ENCODE measurements at places on chromosomes 12 and 14.

GRCh38 chr14:79630288-79630960 lies 580.9 kb downstream of the DIO2 start:
- no peak for DNase-seq

GRCh38 chr14:100104523-100105300 lies 39.5 kb downstream of the EVL start:
- DNase-seq, result no peak

- DNase-seq, result no peak
Measured at GRCh38 chr12:128852885-128853599, at the start of gene GLT1D1. Gene GLT1D1, plus strand, starts transcription at chr12:128853478. Its CDS starts 104 bp downstream, at chr12:128853582.

GRCh38 chr14:98957211-98958047 lies 314.6 kb downstream of the BCL11B start:
- no peak for DNase-seq

DNA sequence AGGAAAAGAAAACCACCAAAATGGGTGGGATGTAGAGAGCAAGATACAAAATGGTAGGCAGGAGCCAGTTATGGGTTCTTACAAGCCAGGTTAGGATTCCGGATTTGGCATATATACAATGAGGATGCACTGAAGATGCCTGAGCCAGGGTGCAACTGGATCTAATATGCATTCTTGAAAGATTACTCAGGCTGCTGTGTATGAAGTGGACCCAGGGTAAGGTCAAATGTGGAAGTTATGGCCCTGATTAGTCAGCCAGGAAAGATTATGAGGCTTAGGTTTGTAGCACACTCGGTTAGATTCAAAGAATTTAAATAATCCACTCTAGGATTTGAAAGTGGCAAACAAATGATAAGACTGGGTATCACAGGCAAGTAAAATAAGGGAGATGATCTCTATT lies 1750.7 kb upstream of the FLRT2 start:
- DNase-seq, result no peak

DNA sequence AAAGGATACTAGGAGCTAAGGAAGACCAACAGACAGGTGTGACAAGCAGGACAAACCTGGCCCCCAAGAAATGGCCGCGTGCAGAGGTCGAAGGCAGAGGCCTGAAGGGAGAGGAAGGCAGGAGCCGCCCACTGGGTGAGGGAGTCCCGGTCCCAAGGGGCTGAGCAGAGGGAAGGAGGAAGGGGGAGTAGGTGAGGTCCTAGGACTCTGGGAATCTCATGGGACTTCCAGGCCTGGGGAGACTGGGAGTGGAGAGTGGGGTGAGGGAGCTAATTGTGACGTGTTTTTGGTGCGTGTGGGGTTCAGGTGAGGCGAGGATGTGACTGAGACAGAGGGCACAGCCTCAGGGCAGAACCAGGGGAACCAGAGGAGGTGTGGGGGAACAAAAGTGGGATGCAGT lies 11.7 kb upstream of the FLVCR2 start:
- DNase-seq, result no peak

- DNase-seq, result no peak
Measured at GRCh38 chr12:95538656-95539055, 12.6 kb downstream of the USP44 start.

DNA sequence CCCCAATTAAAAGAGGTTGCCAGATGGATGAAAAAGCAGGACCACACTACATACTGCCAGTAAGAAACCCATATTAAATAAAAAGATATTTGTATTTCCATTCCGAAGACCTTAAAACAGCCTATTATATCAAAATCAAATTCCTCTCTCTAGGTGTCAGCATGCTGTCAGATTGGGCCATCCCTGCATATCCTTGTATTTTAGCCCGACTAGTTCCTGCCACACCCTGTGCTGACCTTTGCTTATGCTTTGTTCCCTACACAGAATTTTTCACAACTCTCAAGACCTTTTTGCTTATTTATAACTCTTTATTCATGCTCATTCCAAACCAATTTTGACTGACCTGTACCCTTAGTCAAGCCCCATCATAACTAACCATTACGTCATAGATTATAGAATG lies 12.8 kb downstream of the GSKIP start:
- no peak for DNase-seq

DNA sequence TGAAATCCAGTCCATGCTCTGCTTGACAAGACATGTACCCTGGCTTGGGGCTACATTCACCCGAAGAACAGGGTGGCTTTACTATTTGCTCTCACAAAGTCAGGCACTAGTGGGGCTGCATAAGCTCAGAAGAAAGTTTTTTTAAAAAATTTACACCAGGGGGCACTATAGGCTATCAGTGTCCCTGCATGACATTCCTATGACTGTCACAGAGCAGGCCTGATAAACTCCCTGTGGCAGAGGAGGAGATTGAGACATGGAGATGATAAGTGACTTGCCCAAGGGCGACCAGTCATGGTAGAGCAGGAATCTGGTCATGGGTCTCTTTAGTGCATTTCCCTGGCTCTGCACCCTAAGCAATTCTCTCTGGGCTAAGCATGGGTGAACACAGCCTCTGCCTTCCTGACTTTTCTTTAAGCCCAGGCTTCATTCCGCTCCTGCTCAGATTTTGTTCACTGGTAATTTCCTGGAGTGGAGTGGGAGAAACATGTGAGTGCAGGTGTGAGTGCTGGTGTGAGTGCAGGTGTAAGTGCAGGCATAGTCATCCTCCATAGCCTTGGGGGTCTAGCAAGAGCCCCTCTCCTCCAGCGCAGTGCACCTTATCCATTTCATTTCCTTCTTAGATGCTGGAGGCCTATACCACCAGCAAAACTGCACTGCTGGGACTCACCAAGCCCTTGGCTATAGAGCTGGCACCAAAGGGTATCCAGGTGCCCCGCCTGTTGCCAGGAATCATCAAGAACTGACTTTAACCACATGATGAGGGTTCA lies 91.6 kb downstream of the DHRS2 start:
- DNase-seq, result no peak

DNA sequence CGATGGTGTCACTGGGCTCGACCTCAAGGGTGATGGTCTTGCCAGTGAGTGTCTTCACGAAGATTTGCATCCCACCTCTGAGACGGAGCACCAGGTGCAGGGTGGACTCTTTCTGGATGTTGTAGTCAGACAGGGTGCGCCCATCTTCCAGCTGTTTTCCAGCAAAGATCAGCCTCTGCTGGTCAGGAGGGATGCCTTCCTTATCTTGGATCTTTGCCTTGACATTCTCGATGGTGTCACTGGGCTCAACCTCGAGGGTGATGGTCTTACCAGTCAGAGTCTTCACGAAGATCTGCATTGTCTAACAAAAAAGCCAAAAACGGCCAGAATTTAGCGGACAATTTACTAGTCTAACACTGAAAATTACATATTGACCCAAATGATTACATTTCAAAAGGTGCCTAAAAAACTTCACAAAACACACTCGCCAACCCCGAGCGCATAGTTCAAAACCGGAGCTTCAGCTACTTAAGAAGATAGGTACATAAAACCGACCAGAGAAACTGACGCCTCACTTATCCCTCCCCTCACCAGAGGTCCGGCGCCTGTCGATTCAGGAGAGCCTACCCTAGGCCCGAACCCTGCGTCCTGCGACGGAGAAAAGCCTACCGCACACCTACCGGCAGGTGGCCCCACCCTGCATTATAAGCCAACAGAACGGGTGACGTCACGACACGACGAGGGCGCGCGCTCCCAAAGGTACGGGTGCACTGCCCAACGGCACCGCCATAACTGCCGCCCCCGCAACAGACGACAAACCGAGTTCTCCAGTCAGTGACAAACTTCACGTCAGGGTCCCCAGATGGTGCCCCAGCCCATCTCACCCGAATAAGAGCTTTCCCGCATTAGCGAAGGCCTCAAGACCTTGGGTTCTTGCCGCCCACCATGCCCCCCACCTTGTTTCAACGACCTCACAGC lies 717 bp downstream of the UBC start:
- peak; percentile 95 for DNase-seq

DNA sequence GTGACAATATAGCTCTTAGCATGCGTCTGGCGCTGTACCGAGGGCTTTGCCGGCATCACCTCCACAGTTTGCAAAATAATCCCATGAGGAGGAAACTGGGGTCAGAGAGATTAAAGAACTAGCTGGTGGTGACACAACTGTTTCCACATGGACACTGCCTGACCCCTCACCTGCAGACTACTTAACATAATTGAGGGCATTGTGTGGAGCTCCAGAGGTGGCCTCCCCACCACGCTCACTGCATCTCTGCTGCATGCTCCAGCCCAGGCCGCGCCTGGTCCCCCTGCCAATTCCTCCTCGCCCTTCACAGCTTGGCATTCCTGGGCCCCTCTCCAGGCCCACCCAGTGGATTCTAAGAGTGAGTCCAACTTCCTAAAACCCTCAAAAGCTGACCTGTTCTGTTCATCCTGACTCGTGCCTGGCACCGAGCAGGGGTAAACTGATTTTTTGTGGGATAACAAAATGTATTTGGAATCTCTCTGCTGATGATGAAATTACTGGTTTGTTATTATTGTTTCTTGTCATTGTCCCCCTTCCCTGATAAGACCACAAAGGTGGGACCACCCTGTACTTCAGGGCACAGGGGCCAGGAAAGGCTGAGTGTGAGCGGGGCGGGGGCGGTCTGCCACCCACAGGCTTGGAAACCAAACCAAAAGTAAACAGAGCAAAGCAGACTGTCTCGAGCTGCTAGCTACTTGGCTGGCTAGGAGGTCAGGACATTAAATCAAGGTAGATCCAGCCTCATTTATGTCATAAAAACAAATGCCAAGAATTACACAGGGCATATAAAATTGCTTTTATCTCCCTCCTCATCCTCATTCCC lies 40.6 kb downstream of the CHGA start:
- no peak for DNase-seq

DNA sequence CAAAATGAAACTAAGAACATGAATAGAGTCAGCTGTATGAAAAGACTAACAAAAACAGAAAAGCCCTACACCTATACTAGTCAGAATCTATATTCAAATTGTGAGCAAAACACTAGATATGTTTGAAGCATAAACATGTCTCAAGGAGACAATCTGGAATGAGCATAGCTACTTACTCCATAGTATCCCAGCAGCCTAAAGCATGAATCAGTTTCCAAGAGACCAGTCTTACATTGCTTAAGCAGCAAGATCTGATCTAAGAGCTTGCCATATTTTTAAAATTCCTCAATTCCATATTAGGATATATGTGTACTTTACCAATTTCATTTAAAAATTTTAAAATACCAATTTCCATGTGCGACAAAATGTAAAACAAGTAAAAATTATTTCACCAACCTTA lies 7.7 kb downstream of the CAPS2 start:
- no peak for DNase-seq

- peak; percentile 36 for DNase-seq
Measured at GRCh38 chr14:72518809-72519377, 375.0 kb downstream of the DPF3 start.

DNA sequence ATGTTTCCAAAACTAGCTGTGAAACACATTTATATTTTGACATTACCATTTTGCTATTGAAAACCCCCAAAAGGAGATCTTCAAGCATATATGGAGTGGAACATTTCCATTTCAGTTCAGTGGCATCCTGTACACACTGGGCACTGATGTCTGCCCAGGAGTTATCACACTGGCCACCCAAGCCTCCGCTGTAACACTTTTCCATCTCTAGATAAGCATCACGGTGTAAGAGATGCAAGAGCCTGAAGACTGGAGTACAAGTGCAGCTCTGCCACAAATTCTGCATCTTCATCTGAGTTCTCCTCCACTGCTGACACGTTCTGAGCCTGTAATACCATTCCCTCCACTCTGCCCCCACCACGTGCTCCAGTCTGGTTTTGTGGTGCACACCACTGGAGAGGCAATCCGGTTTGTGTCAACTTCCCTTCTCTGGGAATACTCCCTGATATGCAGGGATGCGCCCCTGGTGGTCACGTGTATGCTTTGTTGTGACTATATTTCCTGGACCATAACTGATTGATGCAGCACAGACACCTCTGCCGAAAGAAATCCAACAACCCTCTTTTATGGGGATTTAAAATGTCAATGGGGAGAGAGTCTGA lies 12.7 kb downstream of the SPTLC2 start:
- DNase-seq, result no peak

DNA sequence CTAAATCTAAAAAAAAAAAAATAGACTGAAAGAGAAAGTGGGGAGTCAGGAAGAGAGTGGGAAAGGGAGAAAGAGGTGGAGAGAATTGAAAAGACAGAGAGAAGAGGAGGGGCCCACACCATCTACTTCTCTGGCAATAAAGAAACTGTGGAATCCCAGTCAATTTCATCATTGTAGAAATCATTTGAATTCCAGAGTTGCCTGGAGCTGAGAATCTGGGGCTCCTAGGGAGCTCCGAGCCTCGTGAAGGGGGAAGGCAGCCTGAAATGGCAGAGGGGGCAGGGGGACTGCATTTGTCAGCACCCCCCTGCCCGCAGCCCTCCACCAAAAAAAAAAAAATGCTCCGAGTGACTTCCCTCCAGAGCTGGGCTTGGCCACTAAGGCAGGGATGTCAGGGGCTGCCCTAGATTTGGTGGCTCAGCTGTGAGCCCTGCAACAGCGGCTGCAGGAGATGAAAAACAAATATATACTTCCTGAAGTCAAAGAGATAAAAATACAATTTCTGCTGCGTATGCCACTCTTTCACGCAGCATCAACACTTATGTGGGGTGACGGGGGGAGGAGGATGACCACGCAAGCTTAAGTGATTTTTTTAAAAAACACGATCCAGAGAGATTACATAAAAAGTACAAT lies 80.5 kb downstream of the BCL11B start:
- DNase-seq, result no peak

- DNase-seq, result no peak
Measured at GRCh38 chr12:103493199-103493598, 2.6 kb downstream of the C12orf42 start.

- DNase-seq, result no peak
Measured at GRCh38 chr12:66877925-66878324, 199.0 kb upstream of the GRIP1 start.

GRCh38 chr12:132089407-132089910 lies 54.7 kb downstream of the DDX51 start:
- no peak for DNase-seq

GRCh38 chr14:98177551-98177950 lies 1094.4 kb downstream of the BCL11B start:
- DNase-seq, result peak; percentile 83

DNA sequence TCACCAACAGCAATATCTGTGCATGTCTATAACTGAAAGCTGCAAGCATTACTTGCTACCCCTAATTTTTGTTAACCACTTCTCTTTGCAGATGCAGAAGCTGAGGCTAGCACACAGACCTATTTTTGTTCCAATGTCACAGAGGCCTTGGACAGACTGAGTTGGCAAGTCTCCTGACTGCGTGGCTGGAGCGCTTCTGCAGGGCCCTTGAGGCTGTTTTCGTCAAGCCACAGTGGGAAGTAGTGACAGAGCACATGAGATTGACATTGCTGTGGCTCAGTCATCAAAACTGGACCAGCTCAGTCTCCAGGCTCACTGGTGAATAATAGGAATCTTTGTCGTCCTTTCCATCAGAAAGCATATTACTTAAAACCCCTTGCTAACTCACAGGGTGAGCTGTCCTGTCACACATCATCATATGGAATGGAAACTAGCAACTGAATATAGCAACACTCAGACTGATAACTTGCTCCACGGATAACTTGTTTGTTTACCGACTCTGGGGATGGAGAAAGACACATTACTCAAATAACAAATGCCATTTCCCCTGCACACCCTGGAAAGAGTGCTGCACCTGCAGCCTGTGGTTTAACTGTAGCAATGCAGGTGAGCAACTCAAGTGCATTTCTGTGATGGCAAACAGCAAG lies 43.6 kb upstream of the DDX11 start:
- DNase-seq, result no peak

GRCh38 chr12:23139026-23139425 lies 514.1 kb downstream of the ETNK1 start:
- no peak for DNase-seq

Measured in activated CD4-positive, alpha-beta T cell treated with anti-CD3 and anti-CD28 coated beads, Interleukin-2, amount 50 U/mL, for 48 hours (primary cell).